ENCODE measurements at places on chromosomes 1 and 21.

DNA sequence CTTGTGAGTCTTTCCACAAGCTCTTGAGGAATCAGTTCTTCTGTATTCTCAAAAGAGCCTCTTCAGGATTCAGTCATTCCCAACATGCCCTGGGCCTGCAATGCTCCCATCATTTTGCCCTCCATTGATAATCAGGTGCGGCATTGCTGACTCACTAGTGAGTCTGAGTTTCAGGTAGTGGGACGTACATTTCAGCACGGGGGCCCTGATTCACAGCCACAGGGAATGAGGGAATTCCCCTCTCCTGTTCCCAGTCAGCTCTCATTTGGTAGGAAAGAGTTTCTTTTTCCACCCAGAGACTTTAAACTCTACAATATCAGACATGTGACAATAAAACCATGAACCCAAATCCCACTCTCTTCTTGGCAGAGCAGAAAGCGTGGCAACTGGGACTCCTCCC is 3.7 kb upstream of the IRF6 start:
- no peak for DNase-seq

GRCh38 chr1:188584119-188584518 is 1755.4 kb downstream of the PLA2G4A start:
- DNase-seq = no peak

DNA sequence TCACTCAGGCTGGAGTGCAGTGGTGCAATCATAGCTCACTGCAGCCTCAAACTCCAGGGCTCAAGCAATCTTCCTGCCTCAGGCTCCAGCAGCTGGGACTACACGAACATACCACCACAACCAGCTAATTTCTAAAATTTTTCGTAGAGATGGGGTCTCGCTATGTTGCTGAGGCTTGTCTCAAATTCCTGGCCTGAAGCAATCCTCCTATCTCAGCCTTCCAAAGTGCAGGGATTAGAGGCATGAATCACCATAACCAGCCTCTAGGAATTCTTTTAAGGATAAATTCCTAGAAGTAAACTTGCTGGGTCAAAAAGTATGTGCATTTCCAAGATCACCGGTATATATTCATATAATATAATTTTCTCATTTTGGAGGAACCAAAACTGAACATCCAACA is 17.6 kb upstream of the HUNK start:
- DNase-seq = no peak

GRCh38 chr1:227917081-227917950 is 30.4 kb downstream of the WNT9A start:
- DNase-seq = no peak

- no peak for DNase-seq
These were observed 24.4 kb upstream of the DUSP23 start for GRCh38 chr1:159756397-159756796.

DNA sequence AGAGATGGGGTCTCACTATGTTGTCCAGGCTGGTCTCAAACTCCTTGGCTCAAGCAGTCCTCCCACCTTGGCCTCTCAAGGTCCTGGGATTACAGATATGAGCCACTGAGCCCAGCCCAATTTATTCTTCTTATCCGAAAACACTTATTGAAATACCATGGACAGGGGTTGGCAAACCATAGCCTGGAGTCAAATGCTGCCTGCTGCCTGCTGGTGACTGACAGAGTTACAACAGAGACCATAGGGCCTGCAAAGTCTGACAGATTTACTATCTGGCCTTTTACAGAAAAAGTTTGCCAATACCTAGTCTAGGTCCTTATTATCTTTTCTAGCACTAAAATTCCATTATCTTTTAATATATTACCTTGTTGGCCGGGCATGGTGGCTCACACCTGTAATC is 87.1 kb upstream of the ZNF281 start:
- no peak for DNase-seq

GRCh38 chr1:181128592-181129497 is 40.3 kb downstream of the IER5 start:
- no peak for DNase-seq

GRCh38 chr1:66693856-66694255 is 58.4 kb upstream of the DYNLT5 start:
- no peak for DNase-seq

All from NCI-H1048 (cell line).